ENCODE measurements at places on chromosomes 12 and 14.

DNA sequence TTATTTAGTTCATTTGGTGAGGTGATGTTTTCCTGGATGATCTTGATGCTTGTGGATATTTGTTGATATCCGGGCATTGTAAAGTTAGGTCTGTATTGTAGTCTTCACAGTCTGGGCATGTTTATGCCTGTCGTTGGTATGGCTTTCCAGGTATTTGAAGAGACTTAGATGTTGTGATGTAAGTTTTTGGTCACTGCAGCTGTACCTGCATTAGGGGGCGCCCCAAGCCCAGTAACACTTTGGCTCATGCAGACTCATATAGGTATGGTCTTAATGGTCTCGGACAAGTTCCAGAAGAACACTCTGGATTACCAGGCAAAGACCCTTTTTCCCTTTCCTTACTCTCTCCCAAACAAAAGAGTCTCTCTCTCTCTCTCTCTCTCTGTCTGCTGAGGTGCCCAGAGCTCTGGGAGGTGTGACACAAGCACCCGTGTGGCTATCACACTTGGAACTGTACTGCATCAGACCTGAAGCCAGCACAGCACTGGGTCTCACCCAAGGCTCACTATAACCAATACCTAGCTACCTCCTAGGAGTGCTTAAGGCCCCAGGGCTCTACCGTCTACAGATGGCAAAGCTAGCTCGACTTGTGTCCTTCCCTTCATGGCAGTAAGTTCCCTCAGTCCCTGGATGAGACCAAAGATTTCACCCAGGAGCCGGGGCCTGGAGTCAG is 425.8 kb upstream of the ATXN7L3B start:
- no peak overlapping the region for H3K4me3 ChIP-seq
- no peaks in the 10 kb centered on the region for H3K4me1 ChIP-seq
- no peaks in the 10 kb centered on the region for H3K36me3 ChIP-seq
- H3K27me3 ChIP-seq, result no peaks in the 10 kb centered on the region
- DNase-seq, result no peak

DNA sequence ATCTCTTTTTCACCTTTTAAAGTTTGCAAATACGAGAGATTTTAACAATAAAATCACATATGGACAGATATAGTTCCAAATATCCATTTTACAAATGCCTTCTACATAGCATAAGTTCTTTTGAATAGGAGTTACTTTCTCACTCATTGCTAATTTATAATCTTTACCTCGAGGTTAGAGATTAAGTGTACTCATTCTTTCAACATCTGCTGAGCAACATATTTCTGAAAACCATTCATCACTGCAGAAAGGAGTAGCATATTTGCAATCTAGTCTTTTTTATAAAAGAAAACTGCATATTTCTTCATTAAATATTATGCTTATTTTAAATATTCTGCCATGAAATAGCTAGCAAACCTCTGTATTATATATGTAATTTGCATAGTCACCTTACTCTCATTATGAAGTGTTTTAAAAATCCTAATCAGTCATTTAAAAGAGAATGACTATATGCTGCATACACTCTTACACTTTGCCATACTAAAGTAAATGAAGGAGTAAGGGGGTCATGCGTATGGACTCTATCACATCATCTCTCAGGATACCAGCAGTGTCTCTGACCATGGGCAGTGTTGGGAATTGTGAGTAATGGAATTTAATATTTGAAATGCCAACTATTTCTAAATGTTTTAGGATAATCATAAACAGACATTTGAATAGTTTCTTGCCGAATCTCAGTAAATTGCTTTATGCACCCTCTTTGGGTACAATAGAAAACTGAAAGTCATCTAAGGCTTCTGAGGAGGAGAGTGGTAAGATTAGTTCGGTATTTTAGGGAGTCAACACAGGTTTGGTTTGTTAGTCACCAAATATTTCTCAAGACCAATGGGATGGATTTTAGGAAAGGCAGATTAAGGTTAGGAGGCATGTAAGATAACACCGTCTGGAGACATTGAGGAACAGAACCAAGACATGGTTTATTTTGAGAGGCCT is 524.8 kb upstream of the ATP2B1 start:
- no peak for DNase-seq
- no peaks in the 10 kb centered on the region for H3K4me1 ChIP-seq
- no peaks in the 10 kb centered on the region for H3K36me3 ChIP-seq
- H3K27me3 ChIP-seq, result no peaks in the 10 kb centered on the region
- H3K27ac ChIP-seq, result no peak overlapping the region
- H3K4me3 ChIP-seq, result no peak overlapping the region

GRCh38 chr12:8841778-8842177 is 19.4 kb downstream of the A2ML1 start:
- H3K4me1 ChIP-seq, result no peaks in the 10 kb centered on the region
- DNase-seq, result no peak
- no peaks in the 10 kb centered on the region for H3K36me3 ChIP-seq

- H3K27me3 ChIP-seq, result peaks cover 2% of the 10 kb centered on the region
- peaks cover 10% of the 10 kb centered on the region for H3K4me1 ChIP-seq
These were observed 24.6 kb upstream of the TMPO start for GRCh38 chr12:98490501-98491453.

DNA sequence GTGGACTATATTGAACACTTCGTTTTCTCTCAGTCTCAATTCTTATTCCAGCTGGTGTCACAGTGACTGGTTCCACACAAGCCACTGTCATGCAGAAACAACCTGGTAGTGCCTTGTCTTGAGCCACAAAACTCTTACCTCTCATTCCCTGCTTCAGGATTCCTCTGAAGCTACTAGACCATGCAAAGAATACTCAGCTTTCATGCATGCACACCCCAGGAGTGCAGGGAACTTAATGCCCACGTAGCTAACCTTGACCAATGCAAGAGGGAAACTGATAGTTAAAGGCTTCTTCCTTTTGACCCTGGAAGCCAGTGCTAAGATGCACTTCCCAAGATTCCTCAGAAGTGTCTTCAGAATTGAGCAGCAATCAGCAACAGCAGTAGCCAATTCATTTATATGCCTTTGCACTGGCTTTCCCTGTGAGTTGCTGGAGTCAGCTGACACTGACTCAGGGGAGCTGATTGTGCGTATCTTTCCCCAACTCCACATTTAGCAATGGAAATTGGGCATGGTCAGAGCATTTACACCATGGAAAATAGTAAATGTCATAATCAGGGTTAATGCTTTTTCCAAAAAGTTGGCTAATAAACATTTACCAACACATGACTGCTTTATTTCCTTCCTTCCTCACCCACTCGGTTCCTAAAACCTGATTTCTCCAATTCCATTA is 113.6 kb upstream of the SLC35F4 start:
- no peak for DNase-seq
- no peaks in the 10 kb centered on the region for H3K4me1 ChIP-seq
- H3K36me3 ChIP-seq, result no peaks in the 10 kb centered on the region
- H3K27me3 ChIP-seq, result no peaks in the 10 kb centered on the region
- H3K4me3 ChIP-seq, result no peak overlapping the region

- peaks cover 12% of the 10 kb centered on the region for H3K4me1 ChIP-seq
- H3K27ac ChIP-seq, result no peak overlapping the region
- H3K27me3 ChIP-seq, result peaks cover 12% of the 10 kb centered on the region
- no peak overlapping the region for H3K4me3 ChIP-seq
- H3K36me3 ChIP-seq, result no peaks in the 10 kb centered on the region
- no peak for DNase-seq
These were observed 91.3 kb downstream of the BBS10 start for GRCh38 chr12:76256904-76257303.

GRCh38 chr12:64494998-64495729 is 43.2 kb downstream of the TBK1 start:
- H3K4me1 ChIP-seq, result peaks cover 25% of the 10 kb centered on the region
- DNase-seq, result no peak
- no peaks in the 10 kb centered on the region for H3K27me3 ChIP-seq
- no peak overlapping the region for H3K4me3 ChIP-seq
- H3K36me3 ChIP-seq, result peaks cover 72% of the 10 kb centered on the region

DNA sequence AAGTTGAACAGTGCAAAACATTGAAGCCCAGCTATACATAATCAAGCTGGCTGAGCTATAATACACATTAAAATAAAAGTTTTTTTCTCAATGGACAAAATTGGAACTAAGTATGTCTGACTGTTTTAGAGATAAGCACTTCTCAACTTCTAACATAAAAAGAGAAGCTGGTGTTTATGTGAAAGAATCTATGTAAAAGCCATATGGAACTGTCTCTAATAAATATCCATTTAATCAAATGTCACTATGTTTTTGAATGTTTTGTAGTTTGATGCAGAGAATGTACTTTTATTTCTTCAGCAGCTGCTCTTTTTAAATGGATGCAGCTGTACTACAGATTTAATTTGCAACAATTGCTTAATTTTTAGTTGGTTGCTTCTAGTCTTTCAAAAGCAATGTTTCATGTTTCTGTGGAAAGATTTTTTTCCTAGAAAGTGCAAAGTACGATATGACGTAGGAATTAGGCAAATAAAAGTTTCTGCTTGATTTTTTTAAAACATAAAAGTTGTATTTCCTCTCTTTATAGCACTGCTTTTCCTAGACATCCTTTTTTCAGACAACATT is 114.2 kb downstream of the PDE3A start:
- no peak overlapping the region for H3K4me3 ChIP-seq
- H3K27ac ChIP-seq, result no peak overlapping the region
- H3K4me1 ChIP-seq, result no peaks in the 10 kb centered on the region
- no peaks in the 10 kb centered on the region for H3K27me3 ChIP-seq
- no peak for DNase-seq

- H3K4me1 ChIP-seq, result peaks cover 17% of the 10 kb centered on the region
- no peak overlapping the region for H3K27ac ChIP-seq
- H3K27me3 ChIP-seq, result peaks cover 33% of the 10 kb centered on the region
- DNase-seq, result no peak
These were observed 178.0 kb upstream of the FKBP4 start for GRCh38 chr12:2616763-2617162.

GRCh38 chr14:99698642-99699041 is 14.5 kb downstream of the CYP46A1 start:
- peaks cover 4% of the 10 kb centered on the region for H3K4me1 ChIP-seq
- DNase-seq, result no peak
- H3K36me3 ChIP-seq, result no peaks in the 10 kb centered on the region
- H3K27ac ChIP-seq, result no peak overlapping the region
- H3K27me3 ChIP-seq, result peaks cover 23% of the 10 kb centered on the region
- H3K4me3 ChIP-seq, result no peak overlapping the region

GRCh38 chr12:101713930-101714329 is 16.5 kb downstream of the CHPT1 start:
- peaks cover 11% of the 10 kb centered on the region for H3K4me1 ChIP-seq
- H3K27me3 ChIP-seq, result no peaks in the 10 kb centered on the region
- DNase-seq, result no peak
- no peaks in the 10 kb centered on the region for H3K36me3 ChIP-seq

DNA sequence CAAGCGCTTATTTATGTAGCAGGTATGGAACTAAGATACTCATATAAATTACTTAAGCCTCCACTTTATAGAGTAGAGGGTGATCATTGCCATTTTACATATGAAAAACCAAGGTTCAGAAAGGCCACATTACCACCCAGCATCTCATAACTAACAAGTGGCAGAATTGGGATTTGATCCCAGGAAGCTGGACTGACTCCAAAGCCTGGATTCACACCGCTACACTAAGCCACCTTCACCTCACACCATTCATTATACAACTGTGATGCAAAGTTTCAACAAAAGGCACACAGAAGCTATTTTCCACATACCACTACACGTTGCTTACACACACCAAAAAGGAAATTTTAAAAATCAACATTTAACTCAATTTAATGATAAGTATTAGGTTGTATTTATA is 370.6 kb downstream of the FUT8 start:
- no peak overlapping the region for H3K4me3 ChIP-seq
- H3K27ac ChIP-seq, result no peak overlapping the region
- peaks cover 51% of the 10 kb centered on the region for H3K27me3 ChIP-seq

DNA sequence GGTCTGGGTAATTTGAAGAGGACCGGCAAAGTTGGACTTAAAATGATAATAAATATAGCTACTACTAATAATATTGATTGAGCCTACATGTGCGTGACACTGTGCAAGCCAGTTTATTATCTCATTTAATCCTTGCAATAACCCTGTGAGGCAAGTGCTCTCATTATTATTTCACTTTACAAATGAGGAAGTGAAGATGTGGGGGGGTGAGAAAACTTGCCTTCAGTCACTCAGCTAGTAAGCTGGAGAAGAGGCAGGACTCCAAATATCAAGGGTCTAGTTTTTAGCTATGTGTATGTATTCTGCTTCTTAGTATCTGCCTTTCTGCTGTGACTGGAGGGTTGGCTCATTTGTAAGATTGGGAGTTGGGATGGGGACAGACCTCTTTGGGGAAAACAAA is 39.2 kb downstream of the NPAS3 start:
- DNase-seq, result no peak
- no peak overlapping the region for H3K4me3 ChIP-seq
- H3K4me1 ChIP-seq, result no peaks in the 10 kb centered on the region
- no peaks in the 10 kb centered on the region for H3K27me3 ChIP-seq
- H3K27ac ChIP-seq, result no peak overlapping the region

- no peaks in the 10 kb centered on the region for H3K27me3 ChIP-seq
- no peaks in the 10 kb centered on the region for H3K4me1 ChIP-seq
- DNase-seq, result no peak
- H3K4me3 ChIP-seq, result no peak overlapping the region
These were observed 19.6 kb upstream of the C14orf180 start for GRCh38 chr14:104559804-104560585.

GRCh38 chr14:102980409-102980810 is 57.9 kb downstream of the AMN start:
- no peak overlapping the region for H3K4me3 ChIP-seq
- no peaks in the 10 kb centered on the region for H3K36me3 ChIP-seq
- no peak overlapping the region for H3K27ac ChIP-seq
- H3K27me3 ChIP-seq, result no peaks in the 10 kb centered on the region
- no peak for DNase-seq

- peaks cover 39% of the 10 kb centered on the region for H3K36me3 ChIP-seq
- H3K27me3 ChIP-seq, result no peaks in the 10 kb centered on the region
- H3K27ac ChIP-seq, result no peak overlapping the region
- no peaks in the 10 kb centered on the region for H3K4me1 ChIP-seq
- no peak for DNase-seq
- no peak overlapping the region for H3K4me3 ChIP-seq
These were observed 79.6 kb downstream of the VRK1 start for GRCh38 chr14:96876747-96877146.

DNA sequence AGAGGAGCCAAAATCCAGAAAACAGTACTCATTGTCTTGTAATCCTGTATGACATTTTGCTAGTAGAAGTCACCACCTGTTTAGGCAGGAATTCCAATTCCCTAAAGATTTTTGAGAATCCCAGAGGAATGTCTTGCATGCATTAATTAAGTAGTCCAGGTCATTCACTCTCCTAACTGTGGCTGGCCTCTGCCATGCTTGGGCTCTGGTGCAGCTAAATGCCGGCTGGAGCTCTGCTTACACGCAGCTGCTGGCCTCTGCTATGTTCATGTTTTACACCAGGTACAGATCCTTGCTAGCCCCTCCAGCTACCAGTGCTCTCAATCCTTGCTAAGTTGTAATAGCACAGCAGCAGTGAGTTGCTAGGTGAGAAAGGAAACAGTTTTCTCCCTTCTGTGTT is 16.3 kb upstream of the HIF1A start:
- H3K27ac ChIP-seq, result no peak overlapping the region
- no peaks in the 10 kb centered on the region for H3K36me3 ChIP-seq
- H3K4me1 ChIP-seq, result peaks cover 11% of the 10 kb centered on the region
- H3K4me3 ChIP-seq, result no peak overlapping the region

- DNase-seq, result no peak
- no peaks in the 10 kb centered on the region for H3K4me1 ChIP-seq
- no peaks in the 10 kb centered on the region for H3K27me3 ChIP-seq
- H3K36me3 ChIP-seq, result no peaks in the 10 kb centered on the region
- no peak overlapping the region for H3K27ac ChIP-seq
These were observed 141.2 kb upstream of the C14orf180 start for GRCh38 chr14:104438166-104438887.
